ENCODE measurements at places on chromosomes 12 and 14.

- no peak for DNase-seq
These were observed 94.5 kb downstream of the PCNX1 start for GRCh38 chr14:71001742-71002141.

DNA sequence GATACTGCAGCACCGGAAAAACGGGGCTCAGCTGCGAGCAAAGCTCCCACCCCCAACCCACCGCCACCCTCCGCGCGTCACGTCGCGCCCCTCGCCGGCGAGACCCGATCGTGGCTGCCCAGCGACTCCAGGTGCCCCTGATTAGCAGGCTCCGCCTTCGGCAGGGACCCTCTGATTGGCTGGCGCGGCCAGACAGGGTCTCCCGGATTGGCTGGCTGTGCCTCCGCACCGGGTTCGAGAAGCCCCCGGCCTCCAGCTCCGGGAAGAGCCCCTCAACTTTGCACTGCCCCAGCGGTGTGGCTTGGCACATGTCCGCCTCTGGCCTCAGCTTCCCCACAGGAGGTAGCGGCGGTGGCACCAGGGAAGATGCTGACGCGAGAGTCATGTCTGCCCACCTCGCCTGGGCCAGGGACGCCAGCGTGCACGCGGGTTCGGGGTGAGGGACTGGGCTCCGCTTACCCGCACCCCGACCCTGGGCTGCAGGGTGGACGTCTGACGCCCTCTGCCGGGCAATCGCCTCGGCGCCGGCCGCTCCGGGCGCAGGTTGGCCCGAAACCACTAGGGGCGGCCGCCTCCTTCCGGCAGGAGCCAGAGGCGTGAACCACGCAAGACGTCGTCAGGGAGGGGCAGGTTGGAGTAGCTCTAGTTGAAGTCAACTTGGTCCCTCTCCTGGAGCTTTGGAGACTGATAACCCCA is 498 bp upstream of the RHOF start:
- peak; percentile 81 for DNase-seq

GRCh38 chr14:54794159-54794558 is 108.5 kb downstream of the GCH1 start:
- no peak for DNase-seq

DNA sequence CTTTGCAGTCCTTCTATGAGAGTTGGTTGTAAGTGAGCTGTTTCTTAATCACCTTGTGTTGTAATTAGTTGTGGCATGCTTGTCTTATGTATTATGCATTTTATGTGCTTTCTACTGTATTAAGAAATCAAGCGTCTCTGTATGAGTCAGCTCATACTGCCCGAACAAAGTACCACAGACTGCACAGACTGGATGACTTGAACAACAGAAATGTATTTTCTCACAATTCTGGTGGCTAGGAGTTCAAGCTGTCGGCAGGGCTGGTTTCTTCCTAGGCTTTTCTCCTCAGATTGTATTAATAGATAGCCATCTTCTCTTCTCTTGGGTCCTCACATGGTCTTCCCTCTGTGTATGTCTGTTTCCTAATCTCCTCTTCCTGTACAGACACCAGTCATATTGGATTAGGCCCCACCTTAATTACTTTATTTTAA is 77.7 kb downstream of the FLRT2 start:
- DNase-seq, result peak; percentile 8

DNA sequence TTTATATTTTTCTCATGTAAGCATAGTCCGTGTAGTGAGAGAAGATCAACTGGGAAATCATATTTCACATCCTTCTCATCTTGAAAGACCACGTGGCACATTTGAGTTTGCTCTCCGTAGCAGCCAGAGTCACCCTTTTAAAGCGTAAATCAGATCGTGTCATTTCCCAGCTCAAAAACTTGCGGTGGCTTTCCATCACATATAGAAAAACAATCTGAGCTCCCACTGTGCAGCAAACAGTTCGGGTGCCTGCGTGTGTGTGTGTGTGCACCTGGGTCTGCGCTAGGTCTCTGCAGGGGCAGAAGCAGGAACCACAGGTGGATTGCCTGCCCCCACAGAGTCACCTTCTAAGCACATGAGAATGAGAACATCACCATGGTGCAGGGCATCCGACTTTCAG is 338.2 kb downstream of the TRHDE start:
- no peak for DNase-seq
